Epithelial cell of proximal tubule (primary cell): ENCODE measurements at places on chromosomes 12 and 14.

GRCh38 chr14:105605464-105606304, 79.3 kb downstream of the TMEM121 start:
- no peak for DNase-seq

- no peak for DNase-seq
Observed at GRCh38 chr14:32710731-32711680, 227.7 kb upstream of the NPAS3 start.

DNA sequence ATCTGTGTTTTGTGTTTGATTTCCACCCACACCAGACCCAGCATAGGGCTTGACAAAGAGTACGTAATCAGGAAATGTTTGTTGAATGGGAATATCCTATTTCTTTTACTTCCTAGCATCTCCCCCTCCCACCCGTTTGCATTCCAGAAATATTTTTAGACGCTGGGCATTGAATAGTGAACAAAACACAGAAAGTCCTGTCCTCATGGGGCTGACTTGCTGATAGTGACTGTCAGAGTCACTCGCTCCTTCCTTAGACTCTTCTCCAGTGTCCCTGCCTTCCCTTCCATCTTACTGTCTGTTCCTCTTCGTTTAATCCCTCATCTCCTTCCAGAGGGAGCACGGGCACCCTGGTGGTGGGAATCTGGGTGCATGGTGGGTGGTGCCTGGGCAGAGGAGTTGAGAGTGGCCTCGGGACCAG, 53.6 kb downstream of the SLC25A47 start:
- no peak for DNase-seq

- no peak for DNase-seq
Observed at GRCh38 chr14:75492832-75493591, 29.3 kb upstream of the BATF start.

- DNase-seq, result no peak
Observed at GRCh38 chr12:5967645-5968415, 22.8 kb upstream of the ANO2 start.

GRCh38 chr14:77040741-77041653, 12.5 kb upstream of the IRF2BPL start:
- DNase-seq, result no peak

DNA sequence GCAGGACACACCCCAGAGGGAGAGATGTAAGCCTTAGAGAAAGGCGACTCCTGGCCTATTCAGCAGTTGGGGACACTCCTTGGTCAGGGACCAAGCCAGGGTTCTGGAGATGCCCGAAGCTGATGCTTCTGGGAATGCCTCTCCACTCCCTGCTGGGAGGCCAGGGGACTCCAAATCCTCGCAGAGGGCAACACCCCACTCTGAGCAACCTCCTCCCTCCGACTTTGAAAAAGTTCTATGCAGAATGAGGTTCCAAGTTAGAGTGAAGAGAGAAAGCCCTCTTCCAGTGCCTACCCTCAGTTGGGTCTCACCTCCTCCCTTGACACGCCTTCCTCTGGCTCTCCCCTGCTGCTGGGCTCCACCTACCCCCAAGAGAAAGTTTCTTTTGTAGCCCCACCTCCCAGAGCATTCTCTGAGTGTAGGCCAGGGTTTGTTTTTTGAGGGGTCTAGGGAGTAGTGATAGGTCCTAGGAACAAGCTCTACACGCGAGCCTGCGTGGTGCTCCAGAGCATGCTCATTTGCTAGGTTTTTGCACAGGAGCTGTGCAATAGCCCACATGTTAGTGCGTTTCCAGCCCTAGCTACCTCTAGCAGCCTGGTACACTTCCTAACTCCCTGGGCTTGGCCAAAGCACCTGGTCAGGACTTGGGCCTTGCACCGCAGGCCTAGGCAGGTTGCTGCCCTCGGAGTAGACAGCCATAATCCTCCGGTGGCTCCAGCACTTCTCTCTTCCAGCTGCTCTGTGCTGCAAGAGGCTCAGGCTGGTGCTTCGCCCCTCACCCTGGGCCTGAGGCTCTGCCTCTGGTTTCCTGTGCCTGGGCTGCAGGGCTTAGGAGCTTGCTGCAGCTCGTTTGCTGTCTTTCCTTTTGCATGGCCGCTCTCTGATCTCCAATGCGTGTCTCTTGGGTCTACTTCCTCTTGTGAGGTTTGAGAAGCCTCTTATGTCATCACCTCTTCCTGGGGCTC, 590 bp upstream of the CEBPE start:
- DNase-seq, result no peak

GRCh38 chr14:79852950-79853744, 358.2 kb downstream of the DIO2 start:
- no peak for DNase-seq

DNA sequence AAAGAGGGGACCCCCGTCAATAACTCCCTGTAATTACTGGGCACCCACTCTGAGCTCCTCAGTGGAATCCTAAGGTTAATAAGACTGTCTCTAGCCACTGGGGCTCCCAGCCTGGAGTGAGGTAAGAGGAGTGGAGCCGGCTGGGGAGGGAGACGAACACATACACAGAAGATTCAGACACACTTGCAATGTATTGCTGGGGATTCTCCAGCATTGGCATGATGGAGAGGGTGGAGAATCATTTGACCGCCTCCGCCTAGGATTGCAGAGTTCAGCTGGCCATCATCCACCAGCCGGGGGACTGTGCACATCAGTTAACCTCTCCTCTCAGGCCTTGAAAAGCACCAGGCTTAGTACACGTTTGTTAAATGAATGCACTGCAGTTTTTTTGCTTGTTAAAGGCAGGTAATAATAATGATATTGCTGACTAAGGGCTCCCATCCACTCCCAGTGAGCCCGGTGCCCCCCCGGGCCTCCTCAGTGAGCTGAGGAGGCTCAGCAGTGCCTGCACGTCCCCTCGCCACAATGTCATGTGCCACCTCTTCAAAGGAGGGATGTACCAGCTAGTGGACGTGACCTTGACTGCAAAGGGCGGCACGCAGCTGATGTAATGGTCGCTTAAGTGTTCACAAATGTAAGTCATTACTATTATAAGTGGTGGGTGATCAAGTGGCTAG, 20.3 kb upstream of the FAIM2 start:
- no peak for DNase-seq

DNA sequence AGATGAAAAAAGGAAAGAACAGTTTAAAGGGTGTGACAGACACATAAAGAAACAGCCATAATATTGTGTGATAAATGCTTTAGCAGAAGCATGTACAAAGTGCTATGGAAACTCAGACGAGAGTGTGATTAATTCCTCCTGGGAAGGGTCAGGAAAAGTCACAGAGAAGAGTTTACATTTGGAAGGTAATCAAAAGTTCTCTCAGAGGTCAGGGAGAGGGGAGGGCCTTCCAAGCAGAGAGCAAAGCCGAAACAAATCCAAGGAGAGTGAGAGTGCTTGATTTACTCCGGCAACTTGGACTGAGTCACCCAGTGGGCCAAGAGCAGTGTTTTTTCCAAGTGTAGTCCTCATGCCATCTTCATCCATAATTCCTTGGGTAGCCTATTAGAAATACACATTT, 108.3 kb downstream of the IGF1 start:
- no peak for DNase-seq

GRCh38 chr14:98974113-98974512, 297.9 kb downstream of the BCL11B start:
- no peak for DNase-seq

DNA sequence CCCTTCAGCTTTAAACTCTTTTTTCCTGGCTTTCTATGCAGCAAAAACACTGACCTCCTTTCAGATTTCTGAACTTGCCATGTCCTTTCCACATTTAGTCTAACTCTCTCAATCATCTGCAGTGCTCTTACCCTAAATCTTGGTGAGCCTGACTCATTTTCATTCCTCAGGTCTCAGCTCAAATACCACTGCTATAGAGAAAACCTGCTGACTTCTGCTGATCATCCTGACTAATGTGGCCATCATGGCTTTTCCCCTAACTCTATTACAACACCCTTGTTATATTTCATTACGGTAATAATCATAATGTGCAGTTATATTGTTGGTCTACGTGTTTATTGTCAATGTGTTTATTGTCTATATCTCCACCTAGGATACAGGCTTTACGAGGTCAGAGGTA, 207.3 kb upstream of the OR4E1 start:
- DNase-seq, result no peak
